ENCODE measurements at places on chromosomes 3 and 15.

DNA sequence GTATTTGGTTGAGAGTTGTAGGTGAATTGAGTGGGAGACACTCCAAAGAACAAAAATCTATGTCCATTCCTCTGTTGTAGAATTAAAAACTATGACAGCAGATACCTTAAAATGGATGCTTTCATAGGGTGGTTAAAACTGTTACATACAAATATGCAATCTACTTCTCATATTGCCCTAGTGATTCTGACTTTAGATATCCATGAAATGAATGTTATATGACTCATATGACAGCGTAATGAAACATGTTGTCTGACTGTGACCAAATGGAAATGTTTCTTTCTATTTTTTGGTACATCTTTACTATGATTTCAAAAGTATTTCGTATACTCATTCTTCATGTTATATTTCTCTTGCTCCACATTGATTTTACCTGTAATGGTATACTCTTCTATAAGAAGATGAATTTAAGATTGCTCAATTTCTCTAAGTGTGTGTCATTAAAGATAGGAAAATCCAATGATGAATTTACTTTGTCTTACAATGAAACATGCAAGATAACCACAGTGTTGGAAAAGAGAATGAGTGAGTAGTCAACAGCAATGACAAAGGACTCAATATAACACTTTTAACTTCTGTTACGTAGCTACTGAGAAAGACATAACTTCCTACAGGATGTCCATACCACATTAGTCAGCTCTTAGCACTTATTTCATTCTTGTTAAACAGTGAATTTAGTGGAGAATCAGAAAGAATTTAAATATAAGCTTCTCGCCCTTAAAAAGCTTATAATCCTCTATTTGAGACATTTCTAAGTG, 79.3 kb upstream of the LSAMP start:
- DNase-seq, result no peak

GRCh38 chr3:182364723-182365650, 428.3 kb upstream of the ATP11B start:
- no peak for DNase-seq

- DNase-seq, result no peak
These were observed 212.0 kb downstream of the MINAR1 start for GRCh38 chr15:79644091-79644490.

DNA sequence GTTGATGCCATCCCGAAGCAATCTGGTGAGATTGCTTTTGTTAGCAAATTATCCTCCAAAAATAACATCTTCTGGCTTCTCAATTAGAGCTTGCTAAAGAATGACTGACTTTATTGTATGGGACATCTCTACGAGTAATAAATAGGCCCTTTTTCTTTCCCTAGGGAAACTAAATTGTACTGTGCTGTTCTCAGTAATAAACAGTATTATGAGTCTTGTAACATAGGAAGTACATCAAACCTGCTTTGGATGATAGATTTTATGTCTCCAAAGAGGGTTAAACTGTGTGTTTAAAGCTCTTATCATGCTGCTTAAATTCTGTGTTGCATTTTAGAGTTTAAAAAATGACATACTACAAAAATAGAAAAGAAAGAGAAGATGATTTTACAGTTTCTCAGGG, 153.4 kb upstream of the THRB start:
- DNase-seq, result no peak

DNA sequence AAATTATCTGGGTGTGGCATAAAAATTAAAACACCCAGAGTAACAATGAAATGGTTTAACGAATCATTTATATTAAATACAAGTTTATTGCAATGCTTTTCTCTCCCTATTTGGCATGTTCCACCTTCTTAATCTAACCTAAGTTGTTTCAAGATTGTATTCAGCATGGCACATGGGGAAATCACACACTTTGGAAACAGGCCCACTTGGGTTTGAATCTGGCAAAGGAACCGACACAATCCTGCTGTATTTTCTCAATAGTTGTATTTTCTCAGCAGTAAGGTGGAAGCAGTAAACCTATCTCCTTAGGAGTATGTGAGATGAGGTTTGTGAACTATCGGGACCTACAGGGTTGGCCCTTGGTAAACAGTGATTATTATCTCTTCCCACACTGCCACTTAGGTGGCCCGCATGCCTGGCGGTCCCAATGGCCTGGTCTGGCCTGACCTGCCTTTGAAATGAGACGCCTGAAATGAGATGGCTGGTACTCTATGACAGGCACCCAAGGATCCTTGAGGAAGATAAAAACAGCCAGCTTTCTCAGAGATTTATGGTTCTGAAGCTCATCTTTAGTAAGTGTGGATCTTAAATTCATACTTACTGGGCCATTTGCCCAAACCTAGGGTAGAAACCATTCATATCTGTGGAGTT, 45.3 kb upstream of the VILL start:
- no peak for DNase-seq

Measured in kidney (tissue), 22 donors.